ENCODE measurements at places on chromosomes 5 and 9.

DNA sequence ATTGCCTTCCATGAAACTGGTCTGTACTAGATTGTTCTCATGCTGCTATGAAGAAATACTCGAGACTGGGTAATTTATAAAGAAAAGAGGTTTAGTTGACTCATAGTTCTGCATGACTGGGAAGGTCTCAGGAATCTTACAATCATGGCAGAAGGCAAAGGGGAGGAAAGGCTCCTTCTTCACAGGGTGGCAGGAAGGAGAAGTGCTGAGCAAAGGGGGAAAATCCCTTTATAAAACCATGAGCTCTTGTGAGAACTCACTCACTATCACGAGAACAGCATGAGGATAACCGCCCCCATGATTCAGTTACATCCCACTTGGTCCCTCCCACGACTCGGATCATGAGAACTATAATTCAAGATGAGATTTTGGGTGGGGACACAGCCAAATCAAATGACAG, 163.2 kb downstream of the RFK start:
- no peak for DNase-seq

GRCh38 chr5:143985832-143986515, 174.0 kb downstream of the HMHB1 start:
- no peak for DNase-seq

- DNase-seq = no peak
Observed at GRCh38 chr9:691825-692400, 149.6 kb upstream of the DMRT1 start.

GRCh38 chr5:142167458-142167857, 58.9 kb downstream of the NDFIP1 start:
- DNase-seq = peak; percentile 13

- DNase-seq = no peak
Observed at GRCh38 chr5:174273325-174273724, 227.8 kb downstream of the NSG2 start.

- no peak for DNase-seq
Observed at GRCh38 chr9:72855890-72856523, 96.8 kb downstream of the ALDH1A1 start.

- DNase-seq = no peak
Observed at GRCh38 chr9:89780959-89781358, 176.1 kb downstream of the GADD45G start.

GRCh38 chr5:2566284-2566683, 185.2 kb downstream of the IRX2 start:
- DNase-seq = no peak

- DNase-seq = no peak
Observed at GRCh38 chr5:173699966-173700365, 83.5 kb upstream of the BOD1 start.

GRCh38 chr5:122114501-122114900, 14.8 kb upstream of the ZNF474 start:
- no peak for DNase-seq

- DNase-seq = peak; percentile 49
Observed at GRCh38 chr9:114662081-114662989, 4.7 kb upstream of the TEX53 start.

GRCh38 chr5:149161026-149161687, 19.9 kb downstream of the ABLIM3 start:
- no peak for DNase-seq

- peak; percentile 26 for DNase-seq
Observed at GRCh38 chr5:120405923-120406322, 58.2 kb upstream of the PRR16 start.

DNA sequence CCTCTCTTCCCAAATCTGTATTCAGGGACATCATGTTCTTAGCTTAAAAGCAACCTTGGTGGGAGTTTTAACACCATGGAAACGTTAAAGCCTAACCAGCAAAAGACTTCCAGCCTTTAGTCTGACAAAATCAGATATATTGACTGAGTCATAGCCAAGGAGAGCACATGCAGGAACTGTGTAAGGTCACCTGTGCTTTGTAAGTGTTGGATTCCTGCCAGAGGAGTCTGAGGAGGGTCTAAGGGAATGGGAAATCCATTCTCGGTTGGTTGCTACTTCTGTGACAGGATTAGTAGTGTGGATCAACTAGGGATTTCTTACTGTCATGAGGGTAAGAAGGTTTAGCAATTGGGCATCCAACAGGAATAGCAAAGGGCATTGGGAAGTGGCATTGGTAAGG, 142.0 kb upstream of the CHD1 start:
- DNase-seq = no peak

Measured in lung microvascular endothelial cell (primary cell).